ENCODE measurements at places on chromosomes 7 and 10.

DNA sequence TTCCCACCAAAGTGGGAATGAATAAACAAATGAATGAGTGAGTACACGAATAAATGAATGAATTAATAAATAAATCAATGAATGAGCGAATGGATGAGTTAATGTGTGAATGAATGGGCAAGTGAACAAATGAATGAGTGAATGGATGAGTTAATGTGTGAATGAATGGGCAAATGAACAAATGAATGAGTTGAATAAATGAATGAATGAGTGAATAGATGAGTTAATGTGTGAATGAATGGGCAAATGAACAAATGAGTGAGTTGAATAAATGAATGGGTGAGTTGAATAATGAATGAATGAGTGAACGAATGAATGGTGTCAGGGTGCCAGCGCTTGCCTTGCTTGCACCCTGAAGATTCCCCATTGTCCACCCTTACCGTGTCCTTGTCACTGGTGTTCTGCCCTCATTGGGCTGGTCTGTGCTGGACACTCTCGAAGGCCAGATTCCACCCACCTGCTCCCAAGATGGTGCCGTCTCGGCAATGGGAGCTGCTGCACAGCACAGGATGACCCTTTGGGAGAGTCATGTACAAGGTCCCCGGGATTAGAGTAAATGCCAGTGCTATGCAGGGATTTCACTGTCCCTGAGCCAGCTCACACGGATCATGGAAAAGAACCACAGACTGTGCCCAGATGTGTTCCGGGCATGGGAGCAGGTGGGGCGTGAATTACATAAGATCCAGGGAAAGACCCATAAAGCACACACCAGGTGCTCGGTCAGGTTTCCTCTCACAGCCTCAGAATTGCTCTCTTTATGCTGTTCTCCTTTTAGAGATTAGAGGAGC, 83.2 kb downstream of the CAMK1D start:
- no peak for DNase-seq

- no peak for DNase-seq
Measured at GRCh38 chr7:22863156-22863899, 40.7 kb upstream of the TOMM7 start.

- no peak for DNase-seq
Measured at GRCh38 chr7:117132321-117133120, 179.2 kb downstream of the ST7 start.

GRCh38 chr7:5382281-5382892, 41.2 kb downstream of the TNRC18 start:
- no peak for DNase-seq

GRCh38 chr10:128000471-128001362, 93.8 kb downstream of the PTPRE start:
- no peak for DNase-seq

- no peak for DNase-seq
Measured at GRCh38 chr10:25024528-25024927, 8.1 kb downstream of the THNSL1 start.

GRCh38 chr10:100341953-100342626, 4.9 kb upstream of the SCD start:
- DNase-seq, result peak; percentile 44

DNA sequence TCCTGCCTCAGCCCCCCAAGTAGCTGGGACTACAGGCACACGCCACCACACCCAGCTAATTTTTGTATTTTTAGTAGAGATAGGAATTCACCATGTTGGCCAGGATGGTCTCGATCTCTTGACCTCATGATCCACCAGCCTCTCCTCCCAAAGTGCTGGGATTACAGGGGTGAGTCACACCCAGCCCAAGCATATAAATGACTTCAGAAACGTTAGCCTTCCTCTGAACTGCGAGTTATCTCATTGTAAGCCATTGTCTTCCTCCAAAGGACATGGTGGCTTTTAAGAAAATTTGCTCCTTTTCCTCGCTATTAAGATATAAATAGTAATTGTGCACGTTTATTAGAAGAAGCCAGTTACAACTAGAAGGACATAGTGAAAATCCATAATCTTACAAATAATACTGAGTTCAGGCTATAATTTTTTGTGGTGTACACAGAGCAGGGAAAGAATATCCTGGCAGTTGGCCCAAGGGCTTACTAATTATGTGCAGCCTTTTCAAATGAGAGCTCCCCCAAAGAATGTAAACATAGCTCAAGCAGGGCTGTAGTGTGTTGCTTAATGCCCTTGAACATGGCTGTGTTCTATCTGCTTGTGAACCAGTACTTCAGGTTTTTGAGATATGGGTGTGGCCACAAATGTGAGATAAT, 495.8 kb downstream of the PARD3 start:
- DNase-seq, result no peak

- no peak for DNase-seq
Measured at GRCh38 chr10:23892296-23892695, 316.6 kb upstream of the KIAA1217 start.

DNA sequence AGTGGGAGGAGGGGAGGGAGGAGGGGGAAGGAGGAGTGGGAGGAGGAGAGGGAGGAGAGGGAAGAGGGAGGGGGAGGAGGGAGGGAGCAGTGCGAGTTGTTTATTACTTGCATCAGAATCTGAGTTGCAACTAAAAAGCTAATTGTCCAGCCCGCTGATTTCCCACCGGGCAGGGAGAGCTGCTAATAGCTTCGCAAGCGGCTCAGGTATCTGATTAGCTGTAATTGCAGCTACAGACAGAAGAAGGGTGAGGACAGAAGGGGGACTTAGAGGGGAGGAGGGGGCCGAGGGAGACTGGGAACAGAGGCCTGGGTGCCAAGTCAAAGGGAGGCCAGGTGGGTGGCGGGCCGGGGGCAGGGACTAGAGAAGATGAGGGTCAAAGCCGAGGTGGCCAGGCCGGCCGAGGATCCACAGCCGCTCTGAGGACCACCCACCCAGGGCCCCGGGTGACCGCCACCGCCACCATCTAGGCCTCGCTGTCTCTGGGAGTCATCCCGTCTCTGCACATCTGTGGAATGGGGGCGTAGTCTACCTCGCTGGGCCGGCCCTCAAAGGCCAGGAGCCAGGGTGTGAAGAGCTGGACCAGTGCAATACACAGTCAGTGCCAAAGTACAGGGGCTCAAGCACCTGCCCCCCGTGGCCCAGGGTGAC, 54.2 kb downstream of the MICALL2 start:
- no peak for DNase-seq

- DNase-seq, result peak; percentile 95
Measured at GRCh38 chr10:70575874-70576802, 26.4 kb downstream of the PRF1 start.

- no peak for DNase-seq
Measured at GRCh38 chr10:84473136-84473535, 144.7 kb downstream of the CCSER2 start.

- DNase-seq, result no peak
Measured at GRCh38 chr10:119135513-119135881, 30.0 kb downstream of the SFXN4 start.

GRCh38 chr10:128814782-128815181, 652.3 kb upstream of the MGMT start:
- DNase-seq, result no peak

DNA sequence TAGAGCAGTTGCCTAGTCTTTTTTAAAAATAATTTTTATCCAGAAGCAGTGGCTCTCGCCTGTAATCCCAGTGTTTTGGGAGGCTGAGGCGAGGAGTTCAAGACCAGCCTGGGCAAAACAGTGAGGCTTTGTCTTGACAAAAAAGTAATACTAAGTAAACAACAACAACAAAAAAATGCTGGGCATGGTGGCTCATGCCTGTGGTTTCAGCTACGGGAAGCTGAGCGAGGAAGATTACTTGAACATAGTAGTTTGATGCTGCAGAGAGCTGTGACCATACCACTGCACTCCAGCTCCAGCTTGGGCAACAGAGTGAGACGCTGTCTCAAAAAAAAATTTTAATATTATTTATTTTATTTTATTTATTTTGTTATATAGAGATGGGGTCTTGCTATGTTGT, 31.3 kb upstream of the TPST1 start:
- no peak for DNase-seq

GRCh38 chr10:25811052-25811685, 122.9 kb upstream of the MYO3A start:
- DNase-seq, result no peak

GRCh38 chr10:102375250-102375649, 20.3 kb upstream of the NFKB2 start:
- no peak for DNase-seq

- DNase-seq, result no peak
Measured at GRCh38 chr10:112226439-112227248, 43.1 kb upstream of the GPAM start.

- DNase-seq, result no peak
Measured at GRCh38 chr7:29207162-29207801, 12.7 kb downstream of the CHN2 start.

DNA sequence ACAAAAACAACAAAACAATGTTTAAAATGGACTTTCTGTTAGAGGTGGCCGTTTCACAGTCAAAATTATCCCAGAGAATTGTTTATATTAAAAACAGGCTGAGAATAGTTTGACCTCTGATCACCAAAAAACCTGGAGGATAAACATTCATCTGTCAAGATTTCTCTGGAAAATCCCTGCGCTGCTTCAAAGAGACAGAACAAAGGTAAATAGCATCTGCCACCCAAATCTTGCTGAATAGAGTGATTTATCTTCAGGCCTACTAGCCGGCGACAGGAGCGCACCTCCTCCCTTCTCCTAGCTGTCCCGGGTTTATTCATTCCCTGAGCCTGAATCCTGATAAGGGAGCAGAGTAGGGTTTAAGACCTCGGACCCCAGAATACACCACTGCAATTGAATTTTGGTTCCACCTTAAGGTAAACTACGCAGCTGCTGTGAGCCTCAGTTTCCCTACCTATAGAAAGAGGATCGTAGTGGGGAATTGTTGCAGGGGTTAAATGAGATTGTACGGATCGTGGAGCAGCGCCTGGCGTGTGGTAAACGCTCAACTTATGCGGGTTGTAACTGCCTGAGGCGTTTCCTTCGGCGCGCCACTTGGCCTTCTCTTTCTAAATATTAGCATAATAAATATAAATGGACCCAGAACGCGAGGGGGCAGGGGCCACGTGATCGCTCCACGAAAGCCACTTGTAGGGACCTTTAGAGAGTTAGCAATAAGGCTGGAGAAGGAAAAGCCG, 498 bp upstream of the ST7 start:
- DNase-seq, result peak; percentile 85

- DNase-seq, result no peak
Measured at GRCh38 chr10:110404825-110405224, 92.9 kb upstream of the DUSP5 start.

DNA sequence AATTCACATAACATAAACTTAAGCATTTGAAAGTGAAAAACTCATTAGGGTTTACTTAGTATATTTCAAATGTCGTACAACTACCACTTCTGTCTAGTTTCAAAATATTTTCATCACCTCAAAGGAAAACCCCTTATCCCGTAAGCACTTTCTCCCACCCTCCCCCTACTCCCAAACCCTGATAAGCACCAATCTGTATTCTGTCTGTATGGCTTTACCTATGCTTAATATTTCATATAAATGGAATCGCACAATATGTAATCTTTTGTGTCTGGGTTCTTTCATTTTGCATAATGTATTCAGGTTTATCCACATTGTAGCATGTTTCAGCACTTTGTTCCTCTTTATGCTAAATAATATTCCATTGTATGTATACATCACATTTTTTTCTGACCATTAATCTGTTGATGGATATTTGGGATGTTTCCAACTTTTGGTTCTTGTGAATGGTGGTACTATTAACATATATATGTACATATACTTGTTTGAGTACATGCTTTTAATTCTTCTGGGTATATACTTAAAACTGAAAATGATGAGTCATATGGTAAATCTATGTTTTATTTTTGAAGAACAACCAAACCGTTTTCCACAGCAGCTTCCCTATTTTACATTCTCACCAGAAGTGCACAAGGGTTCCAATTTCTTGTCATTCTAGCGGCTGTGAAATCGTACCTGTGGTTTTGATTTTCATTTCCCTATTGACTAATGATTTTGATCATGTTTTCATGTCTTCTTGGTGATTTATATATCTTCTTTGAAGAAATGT, 6.2 kb upstream of the STARD3NL start:
- DNase-seq, result no peak

DNA sequence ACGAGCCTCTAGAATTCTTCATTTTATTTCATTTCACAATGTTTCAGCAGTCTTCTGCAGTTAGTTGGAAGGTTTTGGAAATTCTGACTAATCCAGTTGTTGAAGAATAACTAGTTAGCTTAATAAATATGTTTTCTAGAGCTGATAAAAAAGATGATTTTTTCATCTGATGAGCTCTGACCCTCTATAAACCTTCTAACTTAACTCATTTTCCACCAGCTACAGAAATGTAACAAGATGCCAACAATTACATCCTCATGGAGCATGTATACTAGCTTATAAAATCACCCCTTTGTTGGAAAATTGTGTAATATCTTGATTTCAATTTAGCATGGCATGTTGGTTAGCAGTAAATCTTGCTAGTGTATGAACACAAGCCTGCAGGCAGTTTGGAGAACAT, 33.1 kb downstream of the KAT6B start:
- DNase-seq, result no peak

GRCh38 chr7:121525155-121525819, 129.2 kb upstream of the FAM3C start:
- DNase-seq, result no peak

DNA sequence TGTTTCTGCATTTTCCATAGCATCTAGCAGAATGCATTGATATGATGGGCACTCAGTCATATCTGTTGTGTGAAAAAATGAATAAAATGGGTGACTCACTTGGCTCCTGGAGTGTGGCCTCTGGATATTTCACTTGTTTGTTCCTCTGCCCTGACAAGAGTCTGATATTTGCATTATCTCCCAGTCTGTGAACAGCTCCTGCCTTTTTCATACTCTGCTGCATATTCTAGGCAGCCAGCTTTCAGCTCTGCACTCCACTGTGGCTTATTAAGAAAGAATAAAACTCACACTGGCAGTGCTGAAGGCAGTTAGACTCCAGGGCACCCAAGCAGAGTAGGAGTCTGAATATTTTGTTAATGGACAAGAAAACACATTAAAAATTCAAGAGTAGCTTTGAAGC, 623.9 kb downstream of the SORCS1 start:
- no peak for DNase-seq

GRCh38 chr10:108612485-108612884, 1310.8 kb downstream of the XPNPEP1 start:
- no peak for DNase-seq

- DNase-seq, result no peak
Measured at GRCh38 chr7:51111241-51111940, 205.2 kb downstream of the COBL start.

- no peak for DNase-seq
Measured at GRCh38 chr7:525740-526139, 6.1 kb upstream of the PDGFA start.

DNA sequence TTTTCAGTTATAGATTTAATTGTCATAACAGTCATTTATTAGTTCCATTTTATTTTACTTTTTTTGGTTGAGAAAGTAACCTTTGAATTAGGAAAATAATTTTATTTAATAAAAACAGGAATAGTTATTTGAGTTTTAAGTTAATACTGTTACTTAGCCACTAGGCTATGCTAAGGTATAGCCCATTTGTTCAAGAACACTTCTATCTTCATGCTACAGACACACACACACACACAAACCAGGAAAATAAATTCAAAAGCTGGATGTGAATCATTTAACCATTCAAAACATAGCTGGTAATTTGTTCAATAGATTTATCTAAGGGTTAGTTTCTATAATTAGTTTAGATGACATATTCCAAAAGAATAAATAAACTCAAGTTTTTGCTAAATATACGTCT, 148.4 kb downstream of the RNF133 start:
- DNase-seq, result no peak
